Hair follicle dermal papilla cell (primary cell): ENCODE measurements at places on chromosomes 1 and 21. TPM values are rescaled to one million over a fixed set of nuclear protein-coding genes. Genes with fewer than 3 reads are reported as not detected.

RCSD1 gene
- 0.12 TPM in 1 of 2 replicates, not detected in the other for total RNA-seq

FMN2 gene
- total RNA-seq, result 9.4 and 12.8 TPM in 2 replicates

OXCT2 gene
- total RNA-seq, result 1.8 and 2.7 TPM in 2 replicates

FCAMR gene
- not detected in 2 replicates for total RNA-seq

BNIPL gene
- total RNA-seq, result under 0.01 and 0.12 TPM in 2 replicates

ADORA3 gene
- total RNA-seq, result not detected in 2 replicates
